ENCODE measurements at places on chromosomes 2 and 18.

GRCh38 chr2:29657674-29658073 lies 263.7 kb downstream of the ALK start:
- peak; percentile 82 for DNase-seq

DNA sequence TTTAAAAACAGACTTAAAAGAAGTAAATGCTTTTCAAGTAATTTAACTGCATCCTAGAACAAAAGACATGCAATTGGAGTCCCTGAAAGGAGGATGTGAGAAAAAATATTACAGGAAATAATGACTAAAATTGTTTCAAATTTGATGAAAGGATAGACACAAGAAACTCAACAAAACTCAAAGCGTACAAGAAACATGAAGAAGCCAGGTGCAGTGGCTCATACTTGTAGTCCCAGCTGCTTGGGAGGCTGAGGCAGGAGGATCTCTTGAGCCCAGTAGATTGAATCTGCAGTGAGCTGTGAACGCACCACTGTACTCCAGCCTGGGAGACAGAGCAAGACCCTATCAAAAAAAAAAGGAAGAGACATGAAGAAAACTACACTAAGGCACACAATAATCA lies 118.1 kb upstream of the SLC39A10 start:
- no peak for DNase-seq

- no peak for DNase-seq
Observed at GRCh38 chr2:109679626-109680025, 65.5 kb downstream of the SOWAHC start.

DNA sequence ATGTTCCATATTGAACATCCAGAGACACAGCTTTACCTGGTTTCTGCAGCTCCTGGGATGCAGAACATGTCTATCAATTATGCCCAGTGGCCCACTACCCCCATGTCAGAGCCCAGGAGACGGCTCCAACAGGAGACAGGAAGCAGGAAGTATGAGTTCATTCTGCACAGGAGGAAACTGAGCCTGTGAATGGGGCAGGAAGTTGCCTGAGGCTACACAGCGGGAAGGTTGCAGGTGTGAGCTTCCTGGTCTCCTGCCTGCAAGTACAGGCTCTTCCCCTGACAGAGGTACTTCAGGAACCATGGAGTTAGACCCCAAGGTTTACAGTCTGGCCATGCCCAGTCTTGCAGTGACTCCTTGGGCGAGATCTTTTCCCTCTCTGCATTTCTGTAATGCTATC lies 2.8 kb upstream of the BOK start:
- DNase-seq = no peak

- peak; percentile 21 for DNase-seq
Observed at GRCh38 chr2:194486326-194486725, 1170.7 kb upstream of the SLC39A10 start.

DNA sequence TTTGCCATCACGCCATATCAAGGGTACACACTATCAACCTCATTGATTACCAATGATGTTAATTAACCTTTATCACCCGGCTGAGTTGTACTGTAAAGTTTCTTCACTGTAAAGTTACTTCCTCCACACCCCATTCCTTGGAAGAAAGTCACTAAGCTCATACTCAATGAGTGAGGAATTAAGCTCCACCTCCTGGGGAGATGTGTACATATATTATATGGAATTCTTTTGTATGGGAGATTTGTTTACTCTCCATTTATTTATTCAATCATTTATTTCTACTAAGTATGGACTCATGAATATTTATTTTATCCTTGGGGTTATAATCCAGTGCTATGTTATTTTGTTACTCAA lies 56.8 kb downstream of the C2orf74 start:
- no peak for DNase-seq

GRCh38 chr2:33247365-33247764 lies 229.1 kb upstream of the RASGRP3 start:
- DNase-seq = no peak

- peak; percentile 55 for DNase-seq
Observed at GRCh38 chr2:53568469-53568868, 199.1 kb upstream of the CHAC2 start.

Data from muscle of leg (tissue), 16 donors.